ENCODE measurements at places on chromosomes 12 and 14.
A peak's percentile ranks its signal among the peaks of the same experiment; 100 is the strongest.

GRCh38 chr12:7039403-7039802, 21.1 kb upstream of the C1S start:
- no peak for DNase-seq

DNA sequence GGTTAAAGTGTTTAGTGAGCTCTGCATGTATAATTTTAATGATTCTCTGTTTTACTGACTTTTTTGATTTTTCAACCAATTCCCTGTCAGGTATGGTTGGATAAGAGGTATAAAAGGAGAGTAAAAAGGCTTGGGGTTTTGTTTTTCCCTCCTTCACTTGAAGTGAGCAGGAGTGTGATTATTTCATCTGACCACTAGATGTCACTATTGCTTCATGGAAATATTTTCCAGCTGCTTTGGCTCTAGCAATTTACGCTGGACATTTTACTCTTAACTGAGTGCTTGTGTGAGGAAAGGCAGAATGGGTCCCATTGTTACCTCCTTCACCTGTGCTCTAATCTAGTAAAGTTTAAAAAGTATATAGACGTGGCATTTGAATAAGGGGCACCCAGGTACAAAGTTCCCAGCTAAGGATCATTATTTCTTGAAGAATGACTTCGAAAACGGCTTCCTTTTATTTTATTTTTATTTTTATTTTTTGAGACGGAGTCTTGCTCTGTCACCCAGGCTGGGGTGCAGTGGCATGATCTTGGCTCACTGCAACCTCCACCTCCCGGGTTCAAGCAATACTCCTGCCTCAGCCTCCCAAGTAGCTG, 66.5 kb downstream of the TBC1D30 start:
- DNase-seq: peak; percentile 31

DNA sequence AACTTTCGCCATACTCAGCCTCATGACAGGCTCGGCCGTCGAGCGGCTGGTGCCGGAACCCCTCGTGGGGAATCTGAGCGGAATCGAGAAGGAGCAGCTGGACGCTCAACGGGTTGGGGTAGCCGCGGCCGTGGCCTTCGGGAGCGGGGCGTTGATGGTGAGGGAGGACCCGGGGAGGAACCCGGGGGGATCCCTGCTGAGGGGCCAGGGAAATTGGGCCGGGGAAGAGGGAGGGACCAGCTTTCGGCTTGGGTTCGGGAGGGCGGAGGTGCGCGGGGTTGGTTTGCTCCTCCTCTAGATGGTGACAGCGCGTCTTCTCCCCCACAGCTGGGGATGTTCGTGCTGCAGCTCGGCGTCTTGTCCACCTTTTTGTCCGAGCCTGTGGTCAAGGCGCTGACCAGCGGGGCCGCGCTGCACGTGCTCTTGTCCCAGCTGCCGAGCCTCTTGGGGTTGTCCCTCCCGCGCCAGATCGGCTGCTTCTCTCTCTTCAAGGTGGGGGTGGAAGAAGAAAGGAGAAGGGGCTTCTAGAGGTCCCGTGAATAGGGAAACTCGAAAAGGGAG, 9.8 kb downstream of the ARHGEF25 start:
- no peak for DNase-seq

DNA sequence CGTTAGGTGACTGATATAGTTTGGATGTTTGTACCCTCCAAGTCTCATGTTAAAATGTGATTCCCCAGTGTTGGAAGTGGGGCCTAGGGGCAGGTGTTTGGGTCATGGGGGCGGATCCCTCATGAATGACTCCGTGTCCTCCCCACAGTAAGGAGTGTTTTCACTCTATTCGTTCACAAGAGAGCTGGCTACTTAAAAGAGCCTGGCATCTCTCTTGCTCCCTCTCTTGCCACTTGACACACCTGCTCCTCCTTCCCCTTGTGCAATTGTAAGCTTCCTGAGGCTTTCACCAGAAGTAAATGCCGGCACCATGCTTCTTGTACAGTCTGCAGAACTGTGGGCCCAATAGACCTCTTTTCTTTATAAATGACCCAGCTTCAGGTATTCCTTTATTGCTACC, 2.6 kb downstream of the IFI27L2 start:
- DNase-seq: no peak

GRCh38 chr14:103319422-103319821, 14.6 kb upstream of the EIF5 start:
- no peak for DNase-seq

DNA sequence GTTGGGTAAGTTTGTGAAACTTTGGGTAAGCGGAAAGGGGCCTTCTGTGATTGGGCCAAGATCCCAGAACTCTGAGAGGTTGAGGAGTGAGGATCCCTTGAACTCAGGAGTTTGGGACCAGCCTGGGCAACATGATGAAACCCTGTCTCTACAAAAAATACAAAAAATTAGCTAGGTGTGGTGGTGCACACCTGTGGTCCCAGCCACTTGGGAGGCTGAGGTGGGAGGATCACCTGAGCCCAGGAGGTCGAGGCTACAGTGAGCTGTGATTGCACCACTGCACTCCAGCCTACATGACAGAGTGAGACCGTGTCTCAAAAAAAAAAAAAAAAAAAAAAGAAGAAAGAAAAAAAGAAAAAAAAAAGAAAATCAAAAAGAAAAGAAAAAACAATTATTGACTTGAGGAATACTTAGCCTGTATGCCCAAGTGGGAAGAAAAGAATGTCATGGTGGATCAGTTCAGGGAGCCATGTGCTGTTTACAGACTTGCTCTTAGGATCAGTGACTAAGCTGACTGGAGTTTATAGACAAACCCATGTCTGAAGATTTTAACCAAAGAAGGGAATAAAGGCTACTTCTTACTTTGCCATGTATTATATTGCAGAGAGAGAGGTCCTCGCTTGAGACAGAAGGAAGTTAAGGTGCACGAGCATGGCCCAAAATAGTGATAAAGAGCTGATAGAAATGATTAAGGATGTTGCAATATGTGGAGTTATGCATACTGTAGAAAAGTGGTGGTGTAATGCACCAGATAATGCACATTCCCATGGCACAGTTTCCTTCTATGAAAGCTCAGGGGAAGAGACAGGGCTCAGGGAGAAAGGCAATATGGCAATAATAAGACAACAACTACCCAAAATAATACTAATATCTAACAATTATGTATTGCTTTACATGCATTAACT, 881 bp downstream of the HSD17B6 start:
- no peak for DNase-seq

Measured in NCI-H1694 (cell line).